A549 treated with Mapracorat at 1 μM for 4 hours (cell line): ENCODE measurements at places on chromosomes 2 and 18. TPM values are rescaled to one million over a fixed set of nuclear protein-coding genes. Genes with fewer than 3 reads are reported as not detected.

Gene POLE4
- total RNA-seq, result 103 to 187 TPM (median 168 TPM) in 5 replicates

Gene SPEG
- total RNA-seq, result 6.6 to 11.2 TPM (median 7.6 TPM) in 5 replicates

Gene VSNL1
- not detected in 5 replicates for total RNA-seq

Gene ANKRD30BL
- total RNA-seq, result not detected in 5 replicates

Gene CPO
- 0.11 to 0.13 TPM in 2 of 5 replicates, not detected in the others for total RNA-seq

Gene TTC27
- total RNA-seq, result 22.7 to 26.1 TPM (median 23.6 TPM) in 5 replicates

Gene PLCL1
- not detected in 5 replicates for total RNA-seq

Gene SCN3A
- total RNA-seq, result 0.01 TPM in 1 of 5 replicates, not detected in the others

Gene IKZF2
- 0.10 to 0.41 TPM (median 0.20 TPM) in 5 replicates for total RNA-seq

Gene UCN
- total RNA-seq, result 0.30 to 2.8 TPM (median 1.4 TPM) in 5 replicates

Gene DDX1
- total RNA-seq, result 120 to 151 TPM (median 125 TPM) in 5 replicates

Gene CD8B2
- total RNA-seq, result not detected in 5 replicates

Gene EFEMP1
- total RNA-seq, result 31.2 to 57.5 TPM (median 41.7 TPM) in 5 replicates

Gene ACADL
- total RNA-seq, result 0.06 to 0.19 TPM (median 0.13 TPM) in 4 of 5 replicates, not detected in the other

Gene XDH
- 1.1 to 1.7 TPM (median 1.1 TPM) in 5 replicates for total RNA-seq

Gene UBXN2A
- 19.8 to 25.0 TPM (median 22.7 TPM) in 5 replicates for total RNA-seq

Gene TCF7L1
- 7.8 to 10.4 TPM (median 9.9 TPM) in 5 replicates for total RNA-seq

Gene B3GNT2
- 25.7 to 37.3 TPM (median 31.4 TPM) in 5 replicates for total RNA-seq

Gene CAMKMT
- total RNA-seq, result 4.0 to 6.0 TPM (median 4.9 TPM) in 5 replicates

Gene PAIP2B
- total RNA-seq, result 0.22 to 0.34 TPM (median 0.26 TPM) in 5 replicates

Gene CROCC2
- total RNA-seq, result not detected in 5 replicates

Gene ASPRV1
- total RNA-seq, result 0.19 to 0.27 TPM (median 0.23 TPM) in 5 replicates

Gene FEV
- not detected in 5 replicates for total RNA-seq

Gene TBR1
- total RNA-seq, result 0.03 to 0.08 TPM in 2 of 5 replicates, not detected in the others

Gene ANO7
- total RNA-seq, result 1.5 to 2.1 TPM (median 1.8 TPM) in 5 replicates

Gene C2orf78
- total RNA-seq, result not detected in 5 replicates

Gene OSGEPL1
- 3.5 to 4.7 TPM (median 4.2 TPM) in 5 replicates for total RNA-seq

Gene TAF1B
- 22.9 to 41.9 TPM (median 24.9 TPM) in 5 replicates for total RNA-seq

Gene IER3IP1
- 15.0 to 27.9 TPM (median 17.2 TPM) in 5 replicates for total RNA-seq

Gene WDSUB1
- total RNA-seq, result 7.6 to 8.7 TPM (median 8.1 TPM) in 5 replicates

Gene KANSL1L
- total RNA-seq, result 0.46 to 1.0 TPM (median 0.60 TPM) in 5 replicates

Gene VWC2L
- total RNA-seq, result not detected in 5 replicates

Gene KCNJ3
- not detected in 5 replicates for total RNA-seq

Gene ALPI
- not detected in 5 replicates for total RNA-seq

Gene ASB3
- 8.4 to 12.7 TPM (median 12.2 TPM) in 5 replicates for total RNA-seq

Gene APCDD1
- total RNA-seq, result not detected in 5 replicates

Gene POTEJ
- not detected in 5 replicates for total RNA-seq

Gene HAAO
- total RNA-seq, result not detected in 5 replicates

Gene CGREF1
- 7.3 to 9.0 TPM (median 8.4 TPM) in 5 replicates for total RNA-seq

Gene PAX3
- not detected in 5 replicates for total RNA-seq

Gene ACVR2A
- total RNA-seq, result 2.8 to 4.6 TPM (median 3.7 TPM) in 5 replicates

Gene CFC1
- total RNA-seq, result not detected in 5 replicates

Gene RTTN
- total RNA-seq, result 4.0 to 6.0 TPM (median 4.7 TPM) in 5 replicates

Gene ZSWIM2
- not detected in 5 replicates for total RNA-seq

Gene DNAH6
- total RNA-seq, result 0.02 to 0.12 TPM (median 0.05 TPM) in 5 replicates

Gene FAM110C
- total RNA-seq, result 0.05 to 0.42 TPM (median 0.17 TPM) in 5 replicates

Gene PRADC1
- total RNA-seq, result 17.4 to 26.8 TPM (median 25.3 TPM) in 5 replicates

Gene SOX11
- total RNA-seq, result not detected in 5 replicates

Gene TUBB8B
- 0.18 TPM in 1 of 5 replicates, not detected in the others for total RNA-seq
